Natural killer cell treated with Interleukin-12 subunit alpha and Interleukin-12 subunit beta and Interleukin-15 and Interleukin-18, amount 100 ng/mL, for 72 hours (primary cell): ENCODE measurements at places on chromosomes 12 and 14. TPM values are rescaled to one million over a fixed set of nuclear protein-coding genes. Genes with fewer than 3 reads are reported as not detected.
A peak's percentile ranks its signal among the peaks of the same experiment; 100 is the strongest.

- no peak for DNase-seq
Measured at GRCh38 chr12:65828711-65829339, 4.5 kb downstream of the HMGA2 start.

DNA sequence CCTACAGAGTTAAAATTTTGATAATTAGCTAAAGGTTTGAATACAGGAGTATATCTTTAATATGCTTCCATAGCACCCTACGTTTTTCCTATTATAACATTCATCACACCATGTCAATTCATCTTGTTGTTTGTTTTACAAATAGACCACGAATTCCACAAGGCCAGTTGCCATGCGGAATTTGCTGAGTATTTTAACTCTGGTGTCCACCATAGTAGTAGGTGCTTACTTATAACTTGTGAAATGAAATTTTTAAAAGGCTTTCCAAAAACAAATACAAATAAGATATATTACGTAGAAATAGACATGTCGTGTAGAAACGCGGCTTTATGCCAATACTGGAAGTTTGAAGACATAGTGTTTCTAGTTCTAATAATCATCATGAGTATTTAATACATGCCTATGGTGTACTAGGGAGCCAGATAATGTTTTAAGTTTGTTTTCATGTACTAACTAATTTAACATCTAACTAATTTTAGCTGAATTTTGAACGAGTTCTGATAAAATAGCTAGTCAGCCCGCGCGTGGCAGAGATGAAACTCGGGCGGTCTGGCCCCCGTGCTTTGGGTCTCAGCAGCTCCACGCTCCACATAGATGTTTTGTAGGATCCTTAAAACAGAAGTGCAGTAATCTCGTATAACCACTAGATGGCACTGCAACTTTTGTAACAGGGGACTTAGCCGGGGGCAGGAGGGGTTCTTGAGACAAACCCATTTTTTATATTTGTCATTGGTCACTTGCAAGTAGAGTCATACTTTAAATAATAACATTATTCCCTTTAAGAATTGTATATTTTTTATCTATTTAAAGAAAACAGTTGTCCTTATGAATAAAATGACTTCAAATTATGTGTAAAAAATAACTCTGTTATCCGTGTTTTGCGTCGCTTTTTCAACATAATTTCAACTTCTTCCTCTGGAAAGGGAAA, 10.2 kb downstream of the CD69 start:
- DNase-seq = peak; percentile 80

- no peak for DNase-seq
Measured at GRCh38 chr12:2084553-2085296, 31.9 kb downstream of the CACNA1C start.

DNA sequence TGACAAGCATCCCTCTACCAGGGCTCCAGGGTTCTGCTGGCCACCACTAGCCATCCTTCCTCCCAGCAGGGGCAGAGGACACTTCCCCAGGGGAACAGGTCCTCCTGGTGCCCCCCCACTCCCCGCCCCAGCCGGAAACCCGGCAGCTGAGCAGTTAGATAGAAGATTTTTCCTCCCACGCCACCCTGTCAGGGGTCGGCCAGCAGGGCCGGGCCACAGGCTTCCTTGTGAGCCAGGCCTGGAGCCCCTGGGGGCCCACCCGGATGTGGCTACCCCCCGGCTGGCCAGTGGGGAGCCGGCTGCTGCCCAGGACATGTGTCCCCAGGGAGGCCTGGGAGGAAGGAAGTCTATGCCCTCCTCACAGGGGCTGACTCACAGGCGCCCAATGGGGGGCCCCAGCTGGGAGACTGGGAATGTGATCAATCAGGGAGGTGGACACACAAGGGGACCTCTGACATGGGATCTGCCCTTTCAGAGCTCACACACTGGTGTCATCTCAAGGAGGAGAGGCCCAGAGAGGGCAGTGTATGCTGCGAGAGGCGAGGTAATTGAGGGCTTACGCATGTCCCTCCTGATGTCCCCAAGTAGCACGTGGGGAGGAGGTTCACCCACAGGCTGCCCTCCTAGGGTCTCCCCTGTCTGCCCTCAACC, 4.2 kb downstream of the SH2B3 start:
- no peak for DNase-seq

GRCh38 chr14:69325646-69326265, 65.8 kb downstream of the GALNT16 start:
- DNase-seq = no peak

- no peak for DNase-seq
Measured at GRCh38 chr12:30942486-30942885, 15.9 kb downstream of the TSPAN11 start.

DNA sequence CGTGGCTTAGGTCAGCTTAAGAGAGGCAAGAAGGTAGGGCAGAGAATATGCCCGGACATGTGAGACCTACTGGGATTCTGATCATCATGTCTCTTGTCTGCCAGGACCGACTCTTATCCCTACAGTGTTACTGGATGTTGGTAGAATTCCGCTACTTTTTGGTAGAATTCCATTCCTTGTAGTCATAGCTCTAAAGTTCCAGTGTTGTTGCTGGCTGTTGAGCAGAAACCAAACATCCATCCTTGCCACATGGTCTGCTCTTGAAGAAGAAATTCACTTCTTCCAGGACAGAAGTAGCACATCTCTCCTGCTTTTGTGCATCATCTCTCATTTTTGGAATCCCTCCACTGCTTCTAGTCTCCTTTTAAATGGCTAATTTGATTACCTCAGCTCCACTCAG, 453.7 kb downstream of the RPL10L start:
- no peak for DNase-seq

DNA sequence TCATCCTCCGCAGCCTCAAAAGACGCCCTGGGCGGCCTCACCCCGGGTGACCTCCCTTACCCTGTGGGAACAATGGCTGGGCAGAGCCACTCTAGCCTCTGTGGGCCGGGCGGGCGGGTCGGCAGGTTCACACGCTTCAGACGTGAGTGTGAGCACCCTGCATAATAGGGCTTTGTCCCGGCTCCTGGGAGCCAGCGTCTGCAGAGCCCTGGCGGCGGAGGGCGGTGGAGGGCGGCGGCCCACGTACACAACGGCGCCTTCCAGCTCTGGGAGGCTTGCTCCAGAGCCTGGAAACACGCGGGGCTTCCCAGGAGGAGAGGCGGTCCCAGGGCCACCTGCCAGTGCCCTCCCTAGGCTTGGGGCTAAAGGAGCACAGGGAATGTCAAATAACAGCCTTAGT, 205.6 kb downstream of the BCL11B start:
- no peak for DNase-seq

GRCh38 chr12:53174881-53175491, 5.5 kb upstream of the ZNF740 start:
- DNase-seq = no peak

GRCh38 chr12:85711735-85712390, 124.3 kb downstream of the RASSF9 start:
- DNase-seq = no peak

GRCh38 chr12:96099986-96100385, 64.6 kb upstream of the LTA4H start:
- DNase-seq = no peak

DNA sequence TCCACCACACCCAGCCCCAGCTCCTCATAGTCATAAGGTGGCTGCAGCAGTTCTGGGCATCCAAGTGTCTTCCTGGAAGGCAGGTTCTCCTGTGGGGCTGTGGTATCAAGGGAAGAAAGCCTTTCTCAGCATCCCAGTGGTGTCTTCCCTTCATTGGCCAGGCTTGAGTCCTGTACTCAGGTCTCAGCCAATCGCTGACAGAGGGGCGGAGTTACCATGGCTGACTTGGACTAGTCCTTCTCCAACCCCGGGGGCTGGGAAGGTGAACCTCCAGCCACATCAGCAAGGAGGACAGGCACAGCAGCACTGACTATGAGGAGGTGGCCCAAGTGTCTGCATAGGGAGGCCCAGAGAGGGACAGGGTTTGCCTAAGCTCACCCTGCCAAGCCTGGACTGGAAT, 64.0 kb upstream of the SLC24A4 start:
- DNase-seq = no peak

- DNase-seq = no peak
Measured at GRCh38 chr14:27608377-27608776, 1010.5 kb upstream of the NOVA1 start.

- DNase-seq = no peak
Measured at GRCh38 chr12:103036581-103037214, 79.2 kb downstream of the ASCL1 start.

- no peak for DNase-seq
Measured at GRCh38 chr14:97077253-97077653, 280.1 kb downstream of the VRK1 start.

- DNase-seq = no peak
Measured at GRCh38 chr14:29900609-29901350, 26.9 kb downstream of the PRKD1 start.

DNA sequence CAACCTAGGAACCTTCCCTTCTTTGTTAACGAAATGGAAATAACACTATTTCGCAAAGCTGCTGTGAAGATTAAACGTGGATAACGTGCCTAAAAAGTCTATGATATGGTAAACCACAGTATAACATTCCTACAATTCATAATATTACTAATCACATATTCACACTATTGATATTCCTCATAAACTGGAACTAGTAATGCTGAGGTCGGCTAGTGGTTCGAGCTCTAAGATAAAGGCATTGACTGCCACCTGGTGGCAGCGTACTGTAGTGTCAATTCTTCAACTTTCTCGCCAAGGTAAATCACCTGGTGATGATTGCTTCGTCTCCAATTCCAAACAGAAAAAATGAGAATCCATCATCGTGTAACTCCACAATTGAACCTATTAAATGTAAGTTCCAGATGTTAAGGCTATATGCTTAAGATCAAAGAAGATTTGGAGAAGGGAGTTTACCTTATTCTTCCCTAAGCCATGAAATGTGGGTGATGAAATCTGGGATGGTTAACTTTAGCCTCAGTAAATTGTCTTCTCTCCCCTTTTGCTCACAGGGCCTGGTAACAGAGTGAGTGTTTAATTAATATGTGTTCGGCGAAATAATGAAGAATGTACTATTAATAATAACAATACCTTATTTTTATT, 197.5 kb upstream of the TMEM132C start:
- no peak for DNase-seq

CARMIL3 gene
- total RNA-seq = 0.10 TPM

SYNE3 gene
- total RNA-seq = 46.9 TPM

GALNT6 gene
- 23.5 TPM for total RNA-seq

KRT78 gene
- total RNA-seq = not detected

MYH6 gene
- total RNA-seq = 0.28 TPM

TAS2R13 gene
- total RNA-seq = 1.2 TPM

C14orf180 gene
- total RNA-seq = not detected

ZBTB42 gene
- 1.3 TPM for total RNA-seq
